Right ventricle myocardium superior (tissue), 1 donor: ENCODE measurements at places on chromosomes 4 and X. TPM values are rescaled to one million over a fixed set of nuclear protein-coding genes. Genes with fewer than 3 reads are reported as not detected.

DNA sequence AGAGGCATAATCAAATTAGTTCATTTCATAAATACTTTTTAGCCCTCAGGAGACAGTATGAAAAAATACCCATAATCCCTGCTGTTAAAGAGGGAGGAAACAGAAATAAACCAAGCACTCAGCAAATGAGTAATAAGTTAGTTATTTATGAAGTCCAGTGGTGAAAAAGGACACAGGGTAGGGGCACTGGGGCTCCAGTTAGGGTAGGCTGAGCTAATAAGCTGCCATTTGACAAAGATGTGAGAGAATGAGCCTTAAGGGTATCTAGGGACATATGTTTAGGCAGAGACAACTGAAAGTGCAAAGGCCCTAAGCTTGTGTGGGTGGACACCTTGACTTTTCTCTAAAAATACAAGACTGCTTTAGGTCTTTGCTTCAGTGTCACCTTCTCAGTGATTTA, 94.4 kb downstream of the IL15 start:
- no peak for DNase-seq

GRCh38 chrX:15340867-15341266, 5.5 kb upstream of the PIGA start:
- no peak for DNase-seq

DNA sequence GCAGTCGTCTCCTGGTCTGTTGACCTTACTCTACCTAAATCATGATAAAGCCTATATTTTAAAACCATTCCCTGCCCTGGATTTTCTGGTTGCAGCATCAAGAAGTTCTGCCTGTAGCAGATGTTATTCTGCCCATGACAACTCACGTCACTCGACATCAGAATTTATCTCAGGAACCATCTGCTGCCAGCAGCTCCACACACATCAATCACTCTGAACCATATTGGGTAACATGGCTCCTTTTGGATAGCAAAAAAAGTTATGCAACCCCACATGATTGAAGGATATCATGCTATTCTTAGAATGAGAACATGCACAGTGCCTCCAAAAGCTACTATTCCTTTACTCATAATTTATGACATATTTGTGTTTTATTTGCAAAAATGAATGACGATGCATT, 341.4 kb downstream of the DHRSX start:
- DNase-seq, result no peak

The RNF150 gene
- 53.3 TPM for total RNA-seq

DNA sequence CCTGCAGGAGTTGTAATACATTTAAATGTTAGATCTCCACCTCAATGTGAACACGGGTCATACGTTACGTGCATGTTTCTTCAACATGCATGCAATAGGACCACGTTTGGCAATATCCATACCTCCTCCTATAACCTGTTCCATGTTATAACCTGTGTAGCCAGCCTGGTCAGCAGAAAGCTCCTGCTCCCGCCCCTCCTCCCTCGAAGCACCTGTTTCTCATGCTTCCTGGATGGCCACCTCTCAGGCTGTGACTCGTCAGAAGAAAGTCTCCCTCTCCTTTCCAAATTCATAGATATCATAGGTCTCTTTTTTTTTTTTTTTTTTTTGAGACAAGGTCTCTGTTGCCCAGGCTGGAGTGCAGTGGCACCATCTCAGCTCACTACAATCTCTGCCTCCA, 96.5 kb downstream of the HMX1 start:
- no peak for DNase-seq

The TBX22 gene
- not detected for total RNA-seq

DNA sequence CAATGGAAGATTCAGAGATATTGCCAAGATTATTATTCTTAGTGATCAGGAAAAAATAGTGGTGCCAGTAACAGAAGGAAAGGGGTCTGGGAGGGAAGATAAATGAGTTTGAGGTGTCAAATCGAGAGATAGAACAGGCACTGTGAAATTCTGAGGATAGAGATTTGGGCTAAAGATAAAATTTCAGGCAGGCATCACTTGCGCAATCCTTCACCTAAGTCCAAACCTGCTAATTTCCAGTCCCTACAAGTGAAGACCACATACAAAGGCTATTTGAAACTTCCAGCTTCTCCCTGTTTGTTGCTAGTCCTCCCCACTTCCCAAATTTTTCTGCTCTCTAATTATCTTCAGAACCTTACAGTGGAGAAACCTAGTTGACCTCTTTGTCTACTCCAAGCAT, 494.6 kb downstream of the MAGEE1 start:
- DNase-seq, result no peak

DNA sequence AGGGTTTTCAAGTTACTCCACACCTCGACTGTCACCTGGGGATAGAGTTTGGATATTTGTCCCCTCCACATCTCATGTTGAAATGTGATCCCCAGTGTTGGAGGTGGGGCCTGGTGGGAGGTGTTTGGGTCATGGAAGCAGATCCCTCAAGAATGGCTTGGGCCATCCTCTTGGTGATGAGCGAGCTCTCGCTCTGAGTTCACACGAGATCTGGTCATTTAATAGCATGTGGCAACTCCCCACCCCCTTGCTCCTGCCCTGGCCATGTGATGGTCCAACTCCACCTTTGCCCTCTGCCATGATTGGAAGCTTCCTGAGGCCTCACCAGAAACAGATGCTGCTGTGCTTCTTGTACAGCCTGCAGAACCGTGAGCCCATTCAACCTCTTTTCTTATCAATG, 8.3 kb downstream of the CTAG1A start:
- no peak for DNase-seq

- no peak for DNase-seq
Observed at GRCh38 chr4:147833741-147834140, 101.9 kb downstream of the ARHGAP10 start.

The TRPC5OS gene
- not detected for total RNA-seq
